Left ventricle myocardium inferior (tissue), 1 donor: ENCODE measurements at places on chromosomes 3 and 15.

- DNase-seq, result no peak
Measured at GRCh38 chr3:15216501-15216900, 10.5 kb downstream of the CAPN7 start.

DNA sequence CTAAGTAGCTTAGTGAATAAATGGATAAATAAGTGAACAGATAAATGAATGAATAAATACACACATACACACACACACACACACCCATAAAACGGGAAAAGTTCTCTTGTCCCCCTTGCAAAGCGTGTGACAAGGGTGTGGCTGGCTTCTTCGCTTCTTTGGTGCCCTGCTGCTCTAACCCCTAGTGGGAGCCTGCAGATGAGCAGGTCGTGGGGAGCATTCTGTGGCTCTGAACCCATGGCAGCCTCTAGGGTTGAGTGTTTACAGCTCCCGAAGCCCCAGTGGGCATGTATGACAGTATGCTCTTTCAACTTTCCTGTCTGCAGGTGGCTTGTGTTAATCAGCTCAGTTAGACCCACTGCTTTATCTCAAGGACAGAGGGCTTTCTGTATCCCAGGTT is 582.3 kb downstream of the EDEM1 start:
- DNase-seq, result no peak

GRCh38 chr15:72850833-72851232 is 67.3 kb upstream of the ADPGK start:
- DNase-seq, result no peak

- no peak for DNase-seq
Measured at GRCh38 chr3:6079011-6079410, 781.9 kb upstream of the GRM7 start.

DNA sequence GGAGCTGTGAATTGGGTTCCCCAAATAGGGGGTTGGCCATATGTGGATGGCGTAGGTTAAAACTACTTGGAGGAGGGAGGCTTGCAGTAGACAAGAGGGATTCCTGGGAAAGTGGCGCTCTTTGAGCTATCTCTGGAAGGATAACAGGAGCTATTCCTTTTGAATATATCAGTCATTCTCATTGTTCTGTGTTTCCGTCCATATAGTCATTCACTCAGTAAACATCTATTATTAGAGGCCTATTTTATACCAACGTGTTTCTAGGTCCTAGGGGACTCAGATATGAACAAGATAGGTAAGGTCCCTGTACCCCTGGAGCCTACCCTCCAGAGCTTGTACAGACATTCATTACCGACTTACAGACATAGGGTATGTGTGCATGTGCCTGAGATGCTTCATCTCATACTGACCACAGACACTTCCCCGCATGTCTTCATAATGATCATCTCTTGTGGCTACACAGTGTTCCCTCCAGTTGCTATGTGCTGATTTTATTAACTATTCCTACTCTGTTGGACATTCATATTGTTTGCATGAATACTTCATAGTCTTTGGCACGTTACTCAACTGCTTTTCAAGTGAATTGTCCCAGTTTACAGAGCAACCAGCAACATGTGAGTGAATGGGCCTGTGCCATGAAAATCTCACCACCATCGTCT is 55.8 kb upstream of the VILL start:
- DNase-seq, result no peak

GRCh38 chr3:152386208-152386607 is 117.5 kb downstream of the MBNL1 start:
- DNase-seq, result no peak

DNA sequence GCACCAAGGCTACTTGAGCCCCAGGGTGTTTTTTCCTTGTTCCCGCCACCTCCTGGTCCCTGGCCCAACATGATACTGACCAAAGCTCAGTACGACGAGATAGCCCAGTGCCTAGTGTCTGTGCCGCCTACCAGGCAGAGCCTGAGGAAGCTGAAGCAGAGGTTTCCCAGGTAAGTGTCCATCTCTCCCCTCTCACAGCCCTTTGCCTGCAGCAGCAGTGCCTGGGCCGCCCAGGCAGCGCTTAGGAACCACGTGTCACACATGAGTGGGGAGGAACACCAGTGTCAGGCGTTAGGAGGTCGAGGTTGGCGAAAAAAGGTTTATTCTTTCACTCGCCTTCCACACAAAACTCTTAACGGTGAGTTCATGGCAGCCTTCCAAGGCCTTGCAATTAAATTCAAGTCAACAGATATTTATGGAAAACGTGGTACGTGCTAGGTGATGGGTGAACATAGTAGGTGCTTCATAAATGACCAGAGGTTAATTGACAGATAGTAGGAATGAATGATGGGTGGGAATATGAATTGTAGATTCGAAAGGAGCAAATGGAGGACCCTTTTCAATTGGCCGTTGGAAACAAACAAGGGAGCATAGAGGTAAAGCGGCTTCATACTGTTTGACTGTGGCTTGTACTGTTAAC is 486 bp downstream of the CDIN1 start:
- peak; percentile 18 for DNase-seq

- DNase-seq, result no peak
Measured at GRCh38 chr3:140850210-140850955, 91.3 kb upstream of the SLC25A36 start.

DNA sequence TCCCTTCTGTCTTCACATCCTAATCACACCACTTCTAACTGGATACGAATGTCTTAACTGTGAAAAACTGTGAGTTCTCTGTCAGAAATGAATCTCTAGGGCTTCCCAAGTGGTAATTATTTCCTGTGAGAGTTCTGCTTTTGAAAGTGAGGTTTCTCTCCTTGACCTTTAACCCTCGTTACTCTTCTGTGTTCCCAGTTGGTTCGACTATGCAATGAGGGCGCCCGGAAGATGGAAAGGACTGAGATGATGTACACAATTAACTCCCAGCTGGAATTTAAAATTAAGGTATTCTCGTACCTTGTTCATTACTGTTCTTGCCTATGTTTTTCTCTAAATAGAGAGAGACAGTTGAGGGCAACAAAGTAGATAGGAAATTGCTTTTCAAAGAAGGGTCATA is 96.5 kb downstream of the ARHGEF26 start:
- DNase-seq, result no peak

- no peak for DNase-seq
Measured at GRCh38 chr3:141379250-141379966, 11.1 kb downstream of the ZBTB38 start.

- no peak for DNase-seq
Measured at GRCh38 chr3:172562871-172563865, 39.9 kb upstream of the TNFSF10 start.

- no peak for DNase-seq
Measured at GRCh38 chr3:113166357-113166718, 45.0 kb upstream of the BOC start.

- DNase-seq, result no peak
Measured at GRCh38 chr3:136464502-136464901, 214.4 kb downstream of the PCCB start.

DNA sequence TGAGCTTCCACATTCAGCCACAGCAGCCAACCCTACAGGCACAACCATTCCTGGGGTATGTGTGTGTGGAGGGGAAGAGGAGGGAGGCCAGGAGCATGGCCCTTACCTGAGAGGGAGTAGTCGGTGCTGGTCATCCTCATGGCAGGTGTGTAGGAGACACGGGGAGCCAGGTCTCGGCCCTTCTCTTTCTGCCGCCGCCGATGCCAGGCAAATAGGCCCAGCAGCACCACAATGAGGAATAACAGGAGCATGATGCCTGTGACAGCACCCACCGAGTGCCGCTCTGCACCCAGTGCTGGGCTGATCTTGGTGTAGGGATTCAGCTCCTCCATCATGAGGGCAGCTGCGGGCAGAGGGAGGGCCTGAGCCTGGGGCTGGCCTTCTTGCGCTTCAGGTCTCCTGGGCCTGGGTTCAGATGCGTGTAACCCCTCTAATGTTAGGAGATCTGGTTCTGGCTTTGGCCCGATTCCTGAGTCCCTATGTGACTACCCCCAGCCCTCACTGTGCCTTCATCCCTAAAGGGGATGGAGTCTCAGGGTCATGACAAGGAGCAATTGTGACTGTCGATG is 44.4 kb downstream of the RAB11A start:
- DNase-seq, result no peak

DNA sequence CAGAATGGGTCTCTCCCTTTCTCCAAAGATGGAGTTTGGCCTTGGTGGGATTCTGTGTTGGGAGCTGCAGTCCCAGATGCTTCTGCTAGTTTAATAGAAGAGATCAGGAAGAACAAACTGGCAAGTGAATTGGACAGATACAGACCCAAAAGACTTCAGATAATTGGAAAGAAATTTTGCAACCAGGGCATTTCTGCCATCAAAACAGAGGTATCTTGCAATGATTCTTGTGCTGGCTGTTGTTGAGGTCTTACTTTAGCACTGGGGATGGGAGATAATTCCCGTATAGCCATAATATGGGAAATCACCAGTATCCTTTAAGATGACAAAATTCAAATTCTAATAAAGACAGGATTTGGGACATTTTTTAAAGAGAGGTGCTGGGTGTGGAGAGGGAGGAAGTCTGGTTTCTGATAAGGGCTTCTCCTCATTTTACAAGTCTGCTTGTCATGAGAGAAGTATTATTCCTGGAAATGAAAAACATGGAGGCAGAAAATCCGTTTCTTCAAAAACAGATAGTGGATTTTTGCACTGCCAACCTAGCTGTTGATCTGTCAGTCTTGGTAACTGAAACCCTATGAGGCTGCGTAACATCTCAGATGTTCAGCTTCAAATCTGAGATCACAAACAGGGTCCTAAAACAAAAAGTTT is 40.1 kb downstream of the FNDC3B start:
- no peak for DNase-seq

GRCh38 chr3:112681822-112682325 is 40.9 kb upstream of the CCDC80 start:
- no peak for DNase-seq

DNA sequence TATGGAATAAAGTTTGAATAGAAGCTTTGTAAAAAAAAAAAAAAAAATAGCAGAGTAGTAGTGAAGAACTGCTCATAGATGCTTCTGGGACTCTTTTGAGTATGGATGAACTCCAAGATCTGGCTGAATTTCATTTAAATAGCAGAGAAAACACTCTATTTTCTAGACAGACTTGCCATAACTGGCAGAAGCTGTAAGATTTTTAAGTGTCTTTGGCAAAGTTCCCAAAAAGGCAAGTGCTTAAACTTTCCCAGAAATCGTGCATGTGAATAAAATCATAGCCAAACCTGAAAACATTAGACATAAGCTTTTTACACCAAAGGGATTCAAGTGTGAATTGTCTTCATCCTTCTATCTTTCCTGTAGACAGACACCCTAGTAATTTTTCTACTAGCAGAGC is 110.3 kb upstream of the MITF start:
- DNase-seq, result no peak

DNA sequence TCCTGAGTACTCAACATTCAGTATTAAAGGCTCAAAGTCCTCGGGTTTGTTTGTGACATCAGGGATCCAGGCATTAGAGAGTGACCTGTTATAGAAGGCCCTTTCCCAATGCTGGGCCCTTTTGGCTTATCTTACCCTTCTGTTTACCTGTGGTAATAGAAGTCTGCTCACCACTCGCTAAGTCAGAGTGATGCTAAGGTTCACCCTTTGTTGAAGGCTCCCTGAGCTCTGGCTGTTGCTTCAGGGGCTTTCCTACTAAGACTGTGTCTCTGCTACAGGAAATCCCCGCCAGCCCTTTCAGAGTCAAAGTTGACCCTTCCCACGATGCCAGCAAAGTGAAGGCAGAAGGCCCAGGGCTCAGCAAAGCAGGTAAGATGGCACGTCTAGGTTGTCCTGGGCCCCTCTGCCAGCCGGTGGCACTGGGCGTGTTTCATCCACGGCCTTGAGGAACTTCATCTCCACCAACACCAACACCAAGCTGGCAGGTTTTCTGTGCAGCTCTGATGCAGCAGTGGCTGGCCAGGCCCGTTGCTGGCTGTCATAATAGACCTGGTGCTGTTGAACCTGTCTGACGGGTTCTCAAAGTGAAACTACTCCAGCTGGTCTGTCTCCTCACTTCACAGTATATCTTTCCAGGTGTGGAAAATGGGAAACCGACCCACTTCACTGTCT is 99.1 kb downstream of the DNASE1L3 start:
- DNase-seq, result no peak

- DNase-seq, result no peak
Measured at GRCh38 chr3:29644261-29644660, 363.4 kb downstream of the RBMS3 start.

GRCh38 chr15:53872410-53872809 is 105.8 kb upstream of the UNC13C start:
- DNase-seq, result no peak

DNA sequence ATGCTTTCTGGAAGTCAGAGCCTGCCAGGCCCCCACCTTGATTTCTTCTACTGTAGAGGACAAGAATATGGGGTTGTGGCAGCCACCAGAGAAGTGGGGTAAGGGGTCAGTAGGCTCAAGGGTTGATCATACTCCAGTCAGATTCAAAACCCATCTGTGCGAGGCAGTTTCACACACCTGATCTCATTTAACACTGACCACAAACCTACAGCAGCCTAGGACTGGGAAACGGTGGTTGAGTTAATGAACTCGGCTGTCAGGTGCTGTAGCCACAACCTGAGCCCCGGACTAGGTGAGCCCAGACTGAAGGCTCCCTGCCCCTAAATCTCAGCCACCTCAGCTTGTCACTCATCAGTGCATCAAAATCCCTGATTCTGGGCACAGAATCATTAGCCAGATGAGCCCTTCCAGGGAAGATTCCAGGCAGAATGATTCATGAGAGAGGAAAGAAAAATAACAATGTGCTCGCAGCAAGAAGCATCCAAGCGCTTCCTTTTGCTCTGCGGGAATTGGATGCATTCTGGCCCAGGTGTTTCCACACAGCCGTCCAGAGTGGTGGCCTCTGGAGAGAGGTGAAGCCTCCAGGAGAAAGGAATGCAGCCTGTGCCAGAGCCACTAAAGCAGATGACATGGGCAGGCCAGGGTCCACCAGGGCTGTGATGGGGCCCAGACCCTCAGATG is 102.1 kb downstream of the SRGAP3 start:
- DNase-seq, result no peak

GRCh38 chr3:57043518-57043917 is 16.9 kb upstream of the SPATA12 start:
- no peak for DNase-seq

- DNase-seq, result no peak
Measured at GRCh38 chr3:142999881-143000280, 1.5 kb upstream of the U2SURP start.

DNA sequence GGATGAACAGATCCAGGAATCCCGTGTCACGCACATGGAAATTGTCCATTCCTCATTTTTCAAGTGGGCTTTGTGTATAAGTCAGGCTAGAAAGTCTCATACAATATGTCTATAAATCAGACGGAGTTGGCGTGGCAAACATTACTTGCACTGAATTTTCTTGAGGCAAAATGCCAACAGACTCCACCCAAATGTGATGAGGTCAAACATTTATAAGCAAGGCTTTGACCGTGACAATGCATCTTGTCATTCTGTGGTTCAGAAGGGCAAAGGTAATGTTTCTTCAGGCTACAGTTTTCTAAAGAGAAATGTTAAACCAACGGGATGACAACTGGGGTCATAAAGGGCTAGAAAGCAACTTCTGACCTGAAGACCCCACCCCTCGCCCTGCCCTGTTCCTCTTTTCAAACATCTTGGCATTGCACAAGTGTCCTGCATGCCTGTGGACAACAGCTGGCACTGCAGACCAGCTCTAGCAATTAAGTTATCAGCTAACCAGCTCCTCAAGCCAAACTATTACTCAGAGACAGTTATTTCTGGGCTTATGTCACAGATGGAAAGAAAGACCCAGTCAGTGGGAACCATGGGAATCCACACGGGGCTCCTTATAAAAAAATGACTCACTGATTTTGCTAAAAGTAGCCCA is 36.5 kb upstream of the SPTBN5 start:
- DNase-seq, result peak; percentile 64

GRCh38 chr3:70753572-70753971 is 441.1 kb upstream of the MDFIC2 start:
- no peak for DNase-seq
